ENCODE measurements at places on chromosomes 1 and 21. TPM values are rescaled to one million over a fixed set of nuclear protein-coding genes. Genes with fewer than 3 reads are reported as not detected.

The GPR153 gene
- 5.5 TPM for total RNA-seq

The MAP3K7CL gene
- total RNA-seq = 0.31 TPM

The NOS1AP gene
- total RNA-seq = 27.9 TPM

The SLC35F3 gene
- total RNA-seq = 19.1 TPM

DNA sequence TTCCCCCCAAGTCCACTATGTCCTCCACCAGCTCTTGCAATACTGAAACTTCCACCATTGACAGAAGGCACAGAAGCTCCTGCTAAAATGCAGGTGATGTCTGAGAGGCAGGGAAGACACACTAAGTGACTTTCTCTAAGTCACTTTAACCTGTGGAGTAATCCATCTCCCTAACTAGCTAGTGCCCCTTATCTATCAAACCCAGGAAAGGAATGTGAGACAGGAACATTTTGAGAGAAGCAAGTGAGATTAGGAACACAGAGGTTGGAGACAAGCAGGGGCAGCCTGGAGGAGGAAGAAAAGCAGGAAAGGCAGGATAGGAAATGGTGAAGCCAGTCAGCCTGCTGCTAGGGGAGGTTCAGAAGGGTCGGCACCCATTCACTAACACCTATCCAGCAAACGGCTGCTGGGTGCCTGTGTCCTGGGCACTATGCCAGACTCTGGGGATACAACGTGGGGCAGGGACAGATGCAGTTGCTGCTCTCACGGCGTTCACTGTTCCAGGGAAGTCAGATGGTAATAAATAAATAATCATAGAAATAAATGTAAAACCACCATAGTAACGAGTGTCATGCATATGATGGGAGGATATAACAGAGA, 7.0 kb downstream of the GPA33 start:
- no peak for DNase-seq

DNA sequence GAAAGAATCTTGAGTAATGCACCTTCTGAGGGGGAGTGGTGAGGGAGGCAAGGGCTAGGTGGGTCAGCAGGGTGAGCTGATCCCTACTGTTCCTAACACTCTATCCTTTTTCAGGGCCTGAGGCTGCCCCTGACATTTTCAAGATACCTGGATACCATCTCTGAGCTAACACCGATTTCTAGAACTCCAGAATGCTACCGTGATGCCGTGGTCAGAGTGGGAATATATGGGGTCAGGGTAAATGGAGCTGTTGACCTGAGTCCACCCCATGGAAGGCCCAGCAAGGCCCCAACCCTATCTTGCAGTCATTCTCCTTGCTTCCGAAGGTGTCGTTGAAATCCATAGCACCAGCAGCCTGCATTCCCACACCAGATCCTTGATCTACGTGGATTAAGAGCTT, 18.0 kb upstream of the PTPRF start:
- DNase-seq = no peak

- no peak for DNase-seq
Observed at GRCh38 chr1:200909071-200909470, 14.4 kb downstream of the INAVA start.

GRCh38 chr1:205454903-205455335, 926 bp downstream of the BLACAT1 start:
- DNase-seq = no peak

DNA sequence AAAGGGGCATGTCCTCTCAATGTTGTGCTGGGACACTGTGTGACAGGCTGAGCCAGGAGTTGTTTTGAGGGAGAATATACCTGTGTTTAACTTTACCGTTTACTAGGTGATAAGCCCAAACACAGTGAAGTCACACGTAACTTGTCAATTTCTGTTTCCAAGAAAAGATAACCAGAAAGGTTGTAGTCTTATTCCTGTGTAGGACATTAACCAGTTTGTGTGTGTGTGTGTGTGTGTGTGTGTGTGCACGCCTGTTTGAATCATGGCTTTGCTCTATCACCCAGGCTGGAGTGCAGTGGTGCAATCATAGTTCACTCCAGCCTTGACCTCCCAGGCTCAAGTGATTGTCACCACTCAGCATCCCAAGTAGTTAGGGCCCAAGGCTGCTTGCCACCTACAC, 83.6 kb downstream of the MRPS6 start:
- DNase-seq = no peak

DNA sequence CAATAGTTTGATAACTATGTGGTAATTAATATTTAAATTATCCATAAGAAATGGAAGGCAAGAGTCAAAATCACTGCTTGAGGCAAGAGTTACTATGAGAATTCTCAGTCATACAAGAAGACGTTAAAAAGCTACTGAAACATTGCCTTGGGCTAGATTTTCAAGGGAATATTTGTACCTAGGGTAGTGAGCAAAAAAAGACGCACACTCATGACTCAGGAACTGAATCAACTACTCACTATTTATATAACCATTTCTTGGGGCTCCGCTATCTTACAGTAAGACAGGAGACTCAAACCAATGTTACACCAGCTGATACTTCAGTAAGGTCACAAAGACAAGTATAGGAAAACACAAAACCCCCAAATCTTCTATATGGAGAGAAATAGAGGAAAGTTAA, 151.5 kb upstream of the RNPC3 start:
- DNase-seq = no peak

DNA sequence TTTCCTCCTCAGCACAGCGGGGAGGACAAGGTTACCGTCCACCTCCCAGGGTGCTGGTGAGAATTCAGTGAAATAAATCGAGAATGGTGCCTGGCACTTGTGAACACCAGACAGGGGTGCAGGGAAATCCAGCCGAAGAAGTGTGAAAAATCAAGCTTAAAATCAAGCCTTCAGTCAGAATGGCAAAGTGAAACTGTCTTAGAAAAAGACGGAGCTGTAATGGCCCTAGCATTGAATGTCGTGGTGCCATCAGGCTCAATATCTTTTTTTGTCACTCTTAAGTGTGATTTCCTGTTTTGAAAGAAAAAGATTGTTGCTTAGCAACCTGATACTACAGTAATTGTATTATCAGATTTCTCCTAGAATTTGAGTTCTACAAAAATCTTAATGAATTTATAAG, 22.1 kb downstream of the EDARADD start:
- no peak for DNase-seq

GRCh38 chr1:214281021-214281719, at the start of gene SMYD2:
Gene SMYD2, plus strand, starts transcription at chr1:214281159. Its CDS starts 96 bp downstream, at chr1:214281255.
- DNase-seq = no peak

- no peak for DNase-seq
Observed at GRCh38 chr1:21751281-21751680, 31.7 kb downstream of the USP48 start.

GRCh38 chr1:244863491-244864252, 671 bp downstream of the HNRNPU start:
- DNase-seq = no peak

- no peak for DNase-seq
Observed at GRCh38 chr1:41547336-41547735, 62.9 kb upstream of the EDN2 start.

DNA sequence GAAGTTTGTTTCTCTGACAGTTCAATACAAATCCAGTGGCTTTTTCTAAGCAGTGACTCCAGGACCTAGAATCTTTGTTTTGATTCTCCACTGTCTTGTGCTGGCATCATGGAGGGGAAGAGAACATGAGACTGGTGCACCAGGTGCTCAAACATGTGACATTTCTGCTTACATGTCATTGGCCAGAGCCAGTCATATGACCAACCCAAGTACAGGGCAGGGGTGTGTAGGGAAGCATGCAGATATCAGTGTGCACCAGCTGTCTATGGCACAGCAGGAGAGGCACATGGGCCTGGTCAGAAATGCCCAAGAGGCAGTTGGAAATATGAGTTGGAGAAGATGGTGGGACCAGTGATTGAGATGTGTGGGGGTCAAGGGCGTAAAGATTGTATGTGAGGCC, 297.0 kb downstream of the HHAT start:
- DNase-seq = no peak

DNA sequence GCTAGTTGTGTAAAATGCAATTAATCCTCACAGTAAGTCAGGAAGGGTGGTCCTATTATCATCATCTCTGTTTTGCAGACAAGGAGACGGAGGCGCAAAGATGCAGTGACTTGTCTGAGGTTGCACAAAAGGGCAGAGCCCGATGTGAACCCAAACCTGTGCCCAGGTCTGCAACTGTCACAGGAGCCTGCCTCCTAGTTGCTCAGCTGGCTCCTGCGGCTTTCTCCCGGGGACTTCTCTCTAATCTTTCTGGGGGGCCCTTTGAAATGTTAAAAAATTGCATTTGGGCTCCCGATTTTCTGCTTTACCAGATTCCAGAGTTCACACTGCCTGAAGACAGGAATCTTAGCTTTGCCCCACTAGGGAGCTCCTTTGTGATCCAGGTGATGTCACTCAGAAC, 9.4 kb downstream of the CNR2 start:
- no peak for DNase-seq

- DNase-seq = no peak
Observed at GRCh38 chr1:57599236-57599994, 175.6 kb upstream of the DAB1 start.

GRCh38 chr1:221839782-221840395, 98.0 kb upstream of the DUSP10 start:
- DNase-seq = no peak

GRCh38 chr1:113797472-113797871, 14.8 kb downstream of the RSBN1 start:
- DNase-seq = no peak
